NCI-H226 (cell line): ENCODE measurements at places on chromosomes 4 and X.

DNA sequence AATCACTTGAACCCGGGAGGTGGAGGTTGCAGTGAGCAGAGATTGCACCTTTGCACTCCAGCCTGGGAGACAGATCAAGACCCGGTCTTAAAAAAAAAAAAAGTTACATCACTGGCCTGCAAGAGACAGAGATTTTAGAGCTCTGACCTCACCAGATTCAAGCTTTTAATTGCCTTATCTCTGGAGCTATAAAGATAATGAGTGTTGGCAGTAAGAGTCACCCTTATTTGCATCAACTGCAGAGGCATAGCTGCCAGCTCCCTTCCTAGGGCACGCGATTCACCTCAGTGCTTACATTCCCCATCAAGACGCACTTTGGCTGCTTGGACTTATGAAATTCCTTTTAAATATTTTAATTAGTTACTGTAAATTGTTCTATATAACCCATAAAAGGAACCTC, 12.5 kb upstream of the SPATA4 start:
- DNase-seq, result no peak

DNA sequence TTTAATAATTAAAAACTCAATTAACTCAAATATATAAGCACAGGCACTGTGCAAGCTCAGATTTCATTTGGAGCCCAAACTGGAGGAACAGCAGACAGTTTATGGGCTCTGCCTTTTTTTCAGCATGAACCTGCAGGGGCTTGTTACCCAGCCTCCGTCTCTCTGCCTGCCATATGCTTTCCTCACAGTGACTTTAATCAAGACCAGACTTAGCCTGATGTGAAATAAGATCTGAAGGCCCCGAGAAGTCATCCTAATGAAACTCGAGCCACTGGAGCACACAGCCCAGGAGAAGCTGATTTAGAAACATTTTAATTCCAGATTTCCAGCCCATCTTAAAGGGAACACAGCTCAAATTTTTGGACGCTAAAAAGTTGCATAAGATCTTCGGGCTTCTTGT, 55.6 kb downstream of the SPATA18 start:
- no peak for DNase-seq

DNA sequence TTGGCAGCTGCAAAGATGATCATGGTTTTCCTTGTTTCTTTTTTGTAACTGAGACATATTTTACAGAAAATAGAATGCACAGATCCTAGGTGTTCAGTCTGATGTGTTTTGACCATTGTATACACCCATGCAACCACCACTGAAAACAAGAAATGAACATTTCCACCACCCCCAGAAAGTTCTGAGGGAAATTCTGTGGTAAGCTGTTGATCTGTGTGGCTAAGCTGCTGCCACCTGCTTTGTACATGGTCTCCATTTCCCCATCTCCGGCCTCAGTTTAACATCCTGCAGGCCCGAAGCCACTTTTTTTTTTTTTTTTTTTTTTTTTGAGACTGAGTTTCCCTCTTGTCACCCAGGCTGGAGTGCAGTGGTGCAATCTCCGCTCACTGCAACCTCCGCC, 65.3 kb downstream of the NYX start:
- no peak for DNase-seq

- peak; percentile 81 for DNase-seq
These were observed at the start of gene DCLK2 for GRCh38 chr4:150078041-150078578. Gene DCLK2 (plus strand): TSS chr4:150078445. CDS start chr4:150079028, 583 bp downstream.

DNA sequence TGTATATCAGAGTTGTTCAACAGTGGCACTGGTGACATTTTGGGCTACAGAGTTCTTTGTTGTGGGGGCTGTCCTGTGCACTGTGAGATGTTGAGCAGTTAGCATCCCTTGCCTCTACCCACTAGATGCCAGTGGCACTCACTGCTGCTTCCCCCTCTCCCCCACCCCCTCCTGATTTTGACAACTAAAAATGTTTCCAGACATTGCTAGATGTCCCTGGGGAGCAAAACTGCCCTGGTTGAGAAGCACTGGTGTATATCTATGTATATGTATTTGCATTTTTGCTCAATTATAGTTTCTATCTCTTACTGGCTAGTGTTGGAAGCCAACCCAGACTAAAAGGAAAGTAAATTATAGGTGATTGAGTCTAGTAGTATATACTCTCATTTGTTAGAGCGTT, 2.4 kb downstream of the TMEM131L start:
- DNase-seq, result no peak

DNA sequence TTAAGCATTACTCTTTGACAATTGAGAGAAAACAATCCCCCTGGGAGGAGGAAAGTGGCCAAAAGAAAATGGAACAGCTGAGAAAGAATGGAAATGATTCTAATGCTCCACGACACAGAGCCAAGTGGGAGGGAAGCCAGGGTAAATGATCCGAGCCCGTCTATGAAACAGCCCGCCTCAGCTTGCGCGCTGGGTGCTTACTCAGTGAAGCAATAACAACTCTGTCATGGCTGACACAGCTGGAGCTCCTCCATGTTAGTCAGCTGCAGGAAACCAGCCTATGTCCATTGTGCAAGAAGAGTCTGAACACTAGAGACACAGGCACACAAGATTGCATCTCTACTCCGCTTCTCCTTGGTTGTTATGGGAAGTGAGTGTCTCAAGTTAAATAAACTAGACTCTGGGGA, 19.3 kb downstream of the NOA1 start:
- no peak for DNase-seq

DNA sequence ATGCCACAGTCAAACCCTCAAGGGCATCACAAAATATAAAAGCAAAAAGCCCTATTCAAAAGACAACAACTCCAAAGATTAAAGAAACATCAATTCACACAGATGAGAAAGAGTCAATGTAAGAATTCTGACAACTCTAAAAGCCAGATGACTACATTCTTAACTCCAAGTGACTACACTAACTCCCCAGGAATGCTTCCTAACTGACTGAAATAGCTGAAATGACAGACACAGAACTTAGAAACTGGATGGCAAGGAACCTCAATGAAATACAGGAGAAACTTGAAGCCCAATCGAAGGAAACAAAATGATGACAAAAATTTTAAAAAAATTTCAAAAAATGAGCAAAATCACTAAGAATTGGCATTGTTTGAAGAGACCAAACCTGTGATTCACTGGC, 1047.6 kb upstream of the PCDH10 start:
- no peak for DNase-seq

DNA sequence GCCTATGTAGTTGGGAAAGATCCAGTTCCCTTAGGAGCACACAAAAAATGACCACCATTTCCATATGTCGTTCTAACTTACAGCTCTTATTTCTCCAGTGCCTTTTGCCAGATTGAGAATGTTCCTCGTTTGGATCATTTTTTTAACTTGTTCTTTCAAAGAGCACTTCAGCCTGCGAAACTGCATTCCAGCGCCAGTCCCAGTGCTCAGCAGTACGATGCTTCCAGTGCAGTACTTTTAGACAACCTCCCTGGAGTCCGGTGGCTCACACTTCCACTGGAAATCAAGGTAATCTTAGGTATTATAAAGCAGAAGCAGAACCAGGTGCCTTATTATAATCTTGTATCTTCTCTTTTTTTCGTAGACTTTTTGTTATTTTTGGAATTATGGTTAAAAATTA, 42.6 kb upstream of the SLC25A31 start:
- no peak for DNase-seq

- peak; percentile 69 for DNase-seq
These were observed 26.4 kb upstream of the ELOVL6 start for GRCh38 chr4:110224812-110225211.

- DNase-seq, result no peak
These were observed 30.2 kb downstream of the ATP8A1 start for GRCh38 chr4:42626629-42627146.

DNA sequence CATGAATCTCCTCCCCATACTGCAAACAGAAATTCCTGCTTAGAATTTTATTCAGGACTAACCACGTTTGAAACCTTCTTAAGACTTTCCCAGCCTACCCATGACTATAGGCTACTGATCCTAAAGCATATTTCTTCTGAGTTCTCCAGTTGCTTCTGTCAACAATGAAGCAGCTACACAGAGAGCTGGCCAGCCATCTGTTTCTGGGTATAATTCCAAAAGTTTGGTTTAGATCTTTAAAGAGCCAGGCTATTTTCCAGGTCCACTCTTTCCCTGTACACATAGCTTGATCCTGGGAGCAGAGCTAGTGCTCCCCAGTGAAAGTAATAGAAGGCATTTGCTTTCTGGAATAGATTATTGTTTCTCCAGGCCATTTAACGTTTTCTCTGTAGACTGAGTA, 4.0 kb upstream of the ITM2A start:
- DNase-seq, result no peak

- DNase-seq, result peak; percentile 12
These were observed 93.9 kb downstream of the CEP44 start for GRCh38 chr4:174377613-174378012.

GRCh38 chrX:50707955-50708699, 105.9 kb downstream of the SHROOM4 start:
- no peak for DNase-seq

DNA sequence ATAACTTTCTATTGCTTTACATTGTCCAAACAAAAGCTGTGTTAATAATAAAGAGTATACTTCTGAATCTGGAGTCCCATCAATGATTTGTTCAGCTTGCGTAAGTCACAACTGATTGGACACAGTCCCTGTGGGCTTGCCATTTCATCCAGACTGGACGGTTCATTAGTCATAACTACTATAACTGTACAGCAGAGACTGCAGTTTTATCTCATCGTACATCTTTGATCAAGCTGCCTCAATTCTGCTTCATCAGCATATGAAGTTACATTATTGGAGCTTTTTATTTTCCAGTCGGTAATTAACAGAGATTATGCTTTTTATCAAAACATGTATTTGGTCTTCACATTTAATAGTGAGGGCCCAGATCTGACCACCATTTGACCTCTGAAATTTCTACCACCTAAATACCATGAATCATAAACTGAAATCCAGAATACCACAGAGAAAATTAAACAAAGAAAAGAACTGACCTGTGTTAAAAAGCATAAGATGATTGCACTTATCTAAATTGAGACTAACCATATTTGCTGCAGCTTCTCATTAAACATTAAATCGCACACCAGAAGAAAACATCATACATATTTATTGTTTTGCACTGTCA, 12.5 kb upstream of the MAB21L2 start:
- DNase-seq, result no peak

- no peak for DNase-seq
These were observed 38.1 kb downstream of the GPR174 start for GRCh38 chrX:79182616-79183015.

GRCh38 chr4:2321279-2322196, 59.6 kb upstream of the MXD4 start:
- DNase-seq, result no peak

DNA sequence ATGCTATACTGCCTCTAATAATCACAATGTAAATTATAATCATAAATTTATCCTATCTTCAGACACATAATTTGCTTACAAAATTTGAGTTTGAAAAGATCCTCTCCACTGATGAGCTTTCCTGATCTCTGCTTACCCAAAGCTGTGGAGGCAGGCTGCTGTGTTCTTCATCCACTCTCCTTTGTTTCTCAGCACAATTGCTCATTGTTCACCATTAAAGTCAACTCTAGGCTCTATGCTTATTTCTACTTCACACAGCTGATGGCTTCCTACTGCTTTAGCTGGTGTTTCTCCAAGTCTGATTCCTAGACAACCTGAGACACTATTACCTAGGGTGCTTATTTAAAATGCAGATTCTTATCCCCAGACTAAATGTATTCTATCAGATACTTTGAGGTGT, 319.7 kb downstream of the PCDH18 start:
- DNase-seq, result no peak

- DNase-seq, result peak; percentile 45
These were observed 74.6 kb downstream of the MAP3K15 start for GRCh38 chrX:19440713-19441112.

- no peak for DNase-seq
These were observed 20.7 kb downstream of the MFAP3L start for GRCh38 chr4:170005472-170005871.

DNA sequence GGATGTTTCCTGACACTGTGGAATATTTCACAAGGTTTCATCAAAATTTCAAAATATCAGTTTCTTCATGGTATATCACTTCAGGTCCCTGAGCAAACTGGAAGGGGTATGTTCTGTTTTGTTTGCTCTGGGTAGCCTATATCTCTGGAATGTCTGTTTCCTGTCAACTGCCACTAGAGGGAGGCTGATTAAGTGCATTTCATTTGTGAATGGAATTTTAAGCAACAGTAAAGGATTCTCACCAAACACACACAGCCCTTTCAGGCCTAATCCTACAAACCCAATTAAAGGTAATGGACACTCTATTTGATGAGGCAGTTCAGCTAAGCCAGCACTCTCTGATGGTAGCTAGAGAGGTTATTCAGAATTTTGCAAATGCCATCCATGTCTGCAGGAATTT, 307.1 kb downstream of the TEX13A start:
- DNase-seq, result no peak

- DNase-seq, result no peak
These were observed 80.4 kb downstream of the ZFX start for GRCh38 chrX:24229976-24230375.

DNA sequence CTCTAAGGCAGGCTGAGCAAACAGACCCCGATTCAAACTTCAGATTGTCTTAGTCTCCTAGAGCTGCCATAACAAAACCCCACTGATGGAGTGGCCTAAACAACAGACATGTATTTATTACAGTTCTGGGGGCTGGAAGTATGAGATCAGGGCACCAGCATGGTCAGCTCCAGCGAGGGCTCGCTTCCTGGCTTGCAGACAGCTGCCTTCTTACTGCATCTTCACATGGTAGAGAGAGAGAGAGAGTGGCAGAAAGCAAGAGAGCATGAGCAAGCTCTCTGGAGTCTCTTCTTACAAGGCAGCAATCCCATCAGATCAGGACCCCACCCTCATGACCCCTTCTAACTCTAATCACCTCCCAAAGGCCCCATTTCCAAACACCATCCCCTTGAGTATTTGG, 22.3 kb upstream of the SORCS2 start:
- DNase-seq, result no peak

- DNase-seq, result no peak
These were observed 12.2 kb downstream of the TET2 start for GRCh38 chr4:105158837-105159236.

DNA sequence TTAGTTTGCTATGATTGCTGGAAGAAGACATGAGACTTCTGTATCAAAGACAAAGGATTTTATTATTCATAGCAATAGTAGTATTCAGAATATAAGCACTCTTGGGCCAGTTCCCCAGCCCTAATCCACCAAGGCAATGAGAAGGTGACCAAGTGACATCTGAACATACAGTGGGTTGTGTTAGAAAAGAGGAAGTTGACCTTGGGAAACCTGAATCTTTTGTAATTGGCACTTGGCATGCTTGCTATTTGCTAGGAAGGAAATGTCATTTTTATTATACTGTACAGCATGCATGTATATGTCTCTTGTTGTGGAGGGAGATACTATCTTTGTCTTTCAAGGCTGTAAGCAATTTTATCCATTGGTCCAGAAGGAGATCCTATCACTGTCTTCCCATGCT, 216.1 kb upstream of the FAT1 start:
- DNase-seq, result no peak

GRCh38 chrX:150869450-150869849, 29.0 kb downstream of the CD99L2 start:
- DNase-seq, result no peak

GRCh38 chr4:160701671-160702070, 1462.1 kb downstream of the FSTL5 start:
- no peak for DNase-seq

GRCh38 chr4:140153419-140153717, 616 bp downstream of the MAML3 start:
- DNase-seq, result no peak
